Smooth muscle cell of bladder (primary cell): ENCODE measurements at places on chromosomes 12 and 14. TPM values are rescaled to one million over a fixed set of nuclear protein-coding genes. Genes with fewer than 3 reads are reported as not detected.

Gene PPP1R1A
- total RNA-seq: not detected in 2 replicates

Gene TCL1B
- total RNA-seq: not detected in 2 replicates

Gene NDUFA9
- total RNA-seq: 31.7 and 33.7 TPM in 2 replicates

Gene NR4A1
- 4.1 and 4.3 TPM in 2 replicates for total RNA-seq

Gene EP400
- total RNA-seq: 5.1 and 7.3 TPM in 2 replicates

Gene SYCP3
- total RNA-seq: 0.14 and 0.46 TPM in 2 replicates

Gene TRHDE
- 3.5 and 18.3 TPM in 2 replicates for total RNA-seq

Gene PRKCH
- total RNA-seq: 1.4 and 3.1 TPM in 2 replicates

Gene SLC17A8
- total RNA-seq: not detected in 2 replicates

Gene IL23A
- not detected in 2 replicates for total RNA-seq

Gene TMEM229B
- total RNA-seq: 0.57 and 1.0 TPM in 2 replicates

Gene BCL2L2
- total RNA-seq: 12.8 and 13.2 TPM in 2 replicates

Gene SMIM41
- 1.4 and 9.8 TPM in 2 replicates for total RNA-seq

Gene SERPINA9
- total RNA-seq: not detected in 2 replicates

Gene CIROP
- under 0.01 and 0.18 TPM in 2 replicates for total RNA-seq

Gene KRT6C
- not detected in 2 replicates for total RNA-seq

Gene RNU7-1
- not detected in 2 replicates for total RNA-seq

Gene RERG
- total RNA-seq: 0.28 TPM in 2 replicates

Gene BIN2
- not detected in 2 replicates for total RNA-seq

Gene RNASE7
- total RNA-seq: not detected in 2 replicates

Gene ASIC1
- total RNA-seq: 2.1 and 4.6 TPM in 2 replicates

Gene ASPG
- not detected in 2 replicates for total RNA-seq

Gene NTS
- total RNA-seq: 2.3 and 6.0 TPM in 2 replicates

Gene KRT7
- 16.1 and 53.3 TPM in 2 replicates for total RNA-seq
